ENCODE measurements at places on chromosomes 2 and 18.

GRCh38 chr2:35081001-35081621 is 1274.5 kb upstream of the CRIM1 start:
- no peak for DNase-seq

DNA sequence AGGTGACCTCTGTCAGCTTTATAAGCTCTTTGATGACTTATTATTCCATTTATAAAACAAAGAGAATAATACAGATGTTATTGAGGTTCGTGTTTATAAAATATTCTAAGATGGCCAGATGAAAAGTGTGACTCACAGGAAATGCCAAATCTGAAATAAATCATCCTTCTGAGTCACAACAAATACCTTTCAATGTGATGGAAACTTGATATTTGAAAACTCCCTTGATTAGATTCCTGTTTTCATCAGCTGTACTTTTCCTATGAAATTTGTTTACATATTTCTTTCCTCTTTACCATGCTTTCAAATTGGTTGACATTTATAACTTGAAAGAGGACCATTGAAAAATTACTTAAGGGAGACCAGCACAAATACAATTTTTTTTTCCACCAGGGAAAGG is 30.6 kb upstream of the PPP1R1C start:
- DNase-seq, result no peak

DNA sequence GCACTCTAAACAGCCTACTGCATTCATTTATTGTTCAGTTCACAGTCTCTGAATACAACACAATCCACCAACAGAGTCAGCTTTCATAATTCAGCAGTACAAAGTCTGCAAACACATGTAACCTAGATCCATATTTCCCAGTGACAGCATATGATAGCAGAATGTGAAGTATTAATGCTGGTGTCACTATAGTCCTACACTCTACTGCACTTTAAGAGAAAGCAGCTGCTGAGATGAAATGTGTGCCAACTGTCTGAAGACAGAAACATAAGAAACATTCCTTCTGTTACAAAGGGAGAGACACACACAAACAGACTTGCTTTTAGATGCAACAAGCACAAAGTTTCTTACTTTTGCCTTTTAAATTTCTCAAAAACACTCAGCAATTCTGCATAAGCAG is 441.8 kb downstream of the ZEB2 start:
- no peak for DNase-seq

DNA sequence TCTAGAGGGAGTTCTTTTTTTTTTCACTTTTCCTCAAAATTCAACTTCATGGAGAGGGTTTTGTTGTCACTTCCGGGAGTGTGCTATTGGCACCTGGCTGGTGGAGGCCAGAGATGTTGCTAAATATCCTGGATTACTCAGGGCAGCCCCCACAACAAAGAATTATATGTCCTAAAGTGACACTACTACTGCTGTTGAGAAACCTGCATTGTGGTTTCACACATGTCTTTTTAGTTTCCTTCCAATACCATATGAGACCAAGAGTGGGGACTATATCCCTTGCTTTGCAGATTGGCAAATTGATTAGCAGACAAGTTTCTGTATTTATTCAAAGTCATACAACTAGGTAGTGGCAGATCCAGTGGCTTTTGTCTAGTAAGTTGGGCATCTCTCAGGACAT is 826.8 kb downstream of the TRIB2 start:
- DNase-seq, result no peak

GRCh38 chr18:49742316-49743116 is 70.8 kb downstream of the ACAA2 start:
- no peak for DNase-seq

DNA sequence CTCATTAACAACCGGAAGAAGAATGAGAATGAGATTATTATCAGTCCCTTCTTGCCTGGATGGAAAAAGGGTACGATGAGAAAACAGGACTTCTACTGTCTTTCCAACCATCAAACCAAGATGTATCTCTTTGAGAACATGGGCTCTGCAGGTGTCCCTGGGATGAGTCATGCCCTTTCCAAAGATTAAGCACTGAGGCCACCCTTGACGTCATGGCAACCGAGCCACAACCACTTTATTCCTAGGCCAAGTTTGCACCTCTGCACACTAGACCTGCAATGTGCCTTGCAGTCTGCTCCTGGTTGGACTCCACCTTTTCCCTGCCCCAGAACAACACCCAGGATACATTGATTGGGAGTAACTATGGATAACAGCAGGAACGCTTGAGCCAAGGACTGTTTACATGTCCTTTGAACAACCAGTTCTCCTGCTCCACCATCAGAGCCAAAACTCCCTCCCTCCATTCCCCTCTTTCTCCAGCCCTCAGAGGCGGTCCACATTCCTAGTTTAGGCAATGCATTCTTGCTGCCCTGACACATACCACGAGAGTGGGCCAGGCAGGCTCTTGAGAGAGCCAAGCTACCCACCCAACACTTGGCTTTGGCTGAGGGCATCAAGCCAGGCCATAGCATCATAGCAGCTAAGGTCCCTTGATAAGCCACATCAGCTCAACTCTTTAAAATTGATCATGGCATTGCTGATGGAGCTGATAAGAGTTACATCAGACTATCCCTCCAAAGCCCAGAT is 310.7 kb downstream of the TNS1 start:
- DNase-seq, result no peak

GRCh38 chr2:40511661-40512213 is 59.8 kb upstream of the SLC8A1 start:
- DNase-seq, result no peak

GRCh38 chr18:55489034-55489986 is 98.7 kb downstream of the TCF4 start:
- DNase-seq, result no peak

DNA sequence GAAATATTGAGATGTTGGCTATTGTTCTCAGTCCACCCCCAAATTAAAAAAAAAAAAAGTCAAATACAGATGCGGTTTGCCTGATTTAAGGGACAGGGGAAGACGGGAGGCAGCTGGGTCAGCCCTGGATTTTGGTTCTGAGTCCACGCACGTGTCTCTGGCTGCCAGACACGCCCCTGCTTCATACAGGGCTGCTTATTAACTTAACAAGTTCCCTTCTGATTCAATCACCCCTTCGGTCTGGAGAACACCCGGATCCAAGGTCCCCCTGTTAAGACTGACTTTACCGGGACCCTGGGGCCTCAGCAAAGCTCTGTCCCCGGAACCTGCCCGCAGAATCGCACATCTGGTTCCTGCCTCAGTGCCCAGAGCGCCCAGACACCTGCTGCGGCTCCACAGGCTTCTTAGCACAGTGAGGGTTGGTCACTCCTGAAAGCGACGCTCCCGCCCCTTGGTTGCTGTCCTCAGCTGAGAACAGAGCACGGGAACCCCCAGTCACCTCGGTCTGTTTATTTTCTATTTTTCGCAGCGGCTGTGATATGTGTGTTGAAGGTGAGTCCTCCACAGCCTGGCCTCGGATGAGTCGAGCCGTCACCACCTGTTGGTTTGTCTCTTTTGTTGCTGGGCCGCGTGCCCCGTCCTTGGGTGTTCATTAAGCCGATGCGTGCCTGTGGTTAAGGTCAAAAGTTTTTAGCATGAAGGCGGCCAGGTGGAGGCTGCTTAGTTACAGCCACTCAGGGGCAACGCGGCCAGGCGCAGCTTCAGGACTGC is 57.2 kb downstream of the RTP5 start:
- DNase-seq, result peak; percentile 25

DNA sequence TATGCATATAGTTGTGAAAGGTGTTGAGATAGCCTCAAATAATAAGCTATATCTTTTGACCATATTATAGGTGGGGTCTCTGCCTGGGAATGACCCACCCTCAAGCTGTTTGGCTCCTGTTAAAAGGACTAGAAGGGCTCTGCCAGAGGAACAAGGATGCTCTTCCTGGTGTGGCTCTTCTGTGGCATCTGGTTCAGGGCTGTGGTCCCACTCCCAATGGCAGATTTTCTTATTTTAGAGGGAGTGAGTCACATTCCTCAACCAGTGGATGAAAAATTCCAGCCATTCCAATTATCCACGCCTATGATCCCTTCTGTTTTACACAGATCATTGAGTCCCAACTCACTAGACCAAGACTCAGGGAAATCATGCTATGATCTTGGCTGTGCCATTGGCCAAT is 119.9 kb downstream of the PARD3B start:
- no peak for DNase-seq

GRCh38 chr2:134245340-134245984 is 8.4 kb upstream of the MGAT5 start:
- DNase-seq, result peak; percentile 76

GRCh38 chr2:28053597-28053996 is 163.1 kb downstream of the BABAM2 start:
- no peak for DNase-seq

DNA sequence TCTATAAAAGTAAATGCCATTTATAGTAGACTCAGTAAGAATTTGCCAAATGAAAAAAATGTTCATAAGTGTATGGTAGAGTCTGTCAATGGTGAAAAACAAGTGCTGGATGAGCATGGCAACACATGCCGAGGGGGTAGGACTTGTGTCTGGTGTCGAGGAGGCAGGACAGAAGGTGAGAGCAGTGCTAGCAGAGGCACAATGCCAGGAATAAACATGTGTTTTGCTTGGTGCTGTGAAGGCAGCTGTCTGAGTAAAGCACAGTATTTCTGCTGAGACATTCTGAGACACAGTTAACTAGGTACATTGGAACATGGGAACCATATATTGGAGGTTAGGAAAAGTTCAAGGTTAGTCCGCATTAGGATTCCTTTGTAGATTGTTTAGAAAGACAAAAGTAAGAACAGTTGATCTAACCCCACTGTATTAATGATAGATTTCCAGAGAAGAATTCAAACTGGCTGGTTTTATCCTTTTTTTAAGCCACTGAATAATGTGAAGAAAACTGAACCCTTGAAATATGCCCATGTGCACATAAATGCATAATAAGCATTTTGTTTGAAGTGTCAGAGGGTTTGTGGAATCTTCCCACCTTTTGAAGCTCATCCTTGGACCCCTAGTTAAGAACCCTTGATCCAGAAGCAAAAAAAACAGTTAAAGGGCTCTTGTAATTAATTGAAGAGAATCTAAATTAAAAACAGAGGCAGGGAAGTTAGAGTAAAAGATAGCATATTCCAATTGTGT is 7.1 kb downstream of the RBM45 start:
- no peak for DNase-seq

- DNase-seq, result no peak
These were observed 78.2 kb downstream of the KCTD1 start for GRCh38 chr18:26470011-26470637.

DNA sequence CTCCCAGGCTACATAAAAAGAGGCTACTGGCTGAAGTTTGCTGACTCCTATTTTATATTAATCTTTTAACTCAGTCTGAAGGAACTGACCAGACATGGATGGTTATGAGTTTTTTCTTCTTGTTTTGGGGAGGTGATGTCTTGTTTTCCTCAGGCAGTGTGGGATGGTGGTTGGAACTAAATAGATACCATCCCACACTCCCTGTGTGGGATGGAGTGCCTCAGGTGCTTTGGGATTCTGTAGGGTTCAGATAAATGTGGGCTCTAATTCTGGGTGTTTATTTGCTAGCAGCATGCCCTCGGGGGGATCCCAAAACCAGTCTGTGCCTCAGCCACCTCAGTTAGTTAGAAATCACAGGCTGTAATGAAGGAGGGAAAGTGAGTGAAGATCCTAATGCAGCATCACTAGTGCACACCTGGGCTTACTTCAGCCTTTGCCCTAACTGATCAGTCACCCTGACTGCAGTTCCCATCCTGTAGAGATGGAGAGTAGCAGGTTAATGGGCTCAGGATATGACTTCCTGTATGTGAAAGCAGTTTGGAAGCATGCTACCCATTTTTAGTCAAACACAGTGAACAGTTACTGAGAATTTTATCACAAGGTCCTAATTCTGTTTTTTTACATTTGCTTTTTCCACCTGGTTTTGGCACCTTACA is 132.2 kb downstream of the SPTBN1 start:
- no peak for DNase-seq

GRCh38 chr2:239920693-239921365 is 104.3 kb downstream of the NDUFA10 start:
- peak; percentile 8 for DNase-seq

DNA sequence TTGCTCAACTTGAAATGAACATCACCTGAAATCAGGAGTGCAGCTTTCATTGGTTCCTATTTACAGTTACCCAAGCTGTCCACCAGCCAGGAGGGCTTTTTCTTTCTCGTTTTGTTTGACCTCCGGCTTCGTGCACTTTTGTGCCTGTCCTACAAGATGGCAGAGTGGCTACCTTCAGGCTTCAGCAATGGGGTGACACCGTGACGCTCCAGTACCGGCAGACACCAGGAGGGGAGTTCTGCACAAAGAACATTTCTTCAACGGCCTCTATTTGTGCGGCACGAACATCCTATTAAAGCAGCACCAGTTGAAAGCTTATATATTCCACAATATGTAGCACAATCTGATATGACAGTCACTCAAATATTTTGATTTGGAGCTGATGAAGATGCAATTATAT is 18.3 kb downstream of the RNASEH1 start:
- no peak for DNase-seq

GRCh38 chr18:80258640-80259039 is 11.3 kb upstream of the PARD6G start:
- DNase-seq, result no peak

GRCh38 chr2:39377226-39377939 is 59.7 kb downstream of the MAP4K3 start:
- DNase-seq, result no peak

DNA sequence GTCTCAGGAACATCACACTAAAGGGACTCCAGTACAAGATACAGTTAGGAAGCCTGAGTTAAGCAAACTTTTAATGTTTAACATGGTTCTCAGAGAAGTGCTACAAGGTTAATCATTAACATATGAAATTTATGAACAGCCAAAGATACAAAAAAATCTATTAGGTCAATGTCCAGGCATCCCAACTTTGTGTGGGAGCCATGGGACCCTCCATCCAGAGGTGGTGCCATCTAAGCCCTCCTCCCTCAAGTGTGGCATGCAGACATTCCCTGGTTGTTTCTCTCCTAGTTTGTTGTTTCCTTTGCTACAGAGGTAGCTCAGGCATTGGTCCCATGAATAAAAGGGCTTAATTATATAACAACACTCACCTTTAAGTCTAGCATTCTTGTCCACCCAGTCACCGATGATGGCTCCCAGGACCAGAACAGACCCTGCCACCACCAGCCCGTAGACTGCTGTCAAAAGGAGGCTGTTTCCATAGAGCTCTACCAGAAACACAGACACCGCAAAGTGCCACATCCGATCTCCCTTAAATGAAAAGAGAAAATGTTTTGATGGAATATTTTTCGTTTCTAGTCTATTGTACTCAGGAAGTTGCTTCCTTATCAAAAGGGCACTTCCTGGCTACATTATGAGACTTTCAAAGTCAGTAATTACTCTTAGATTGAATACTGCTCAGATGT is 5.7 kb downstream of the SLC40A1 start:
- no peak for DNase-seq

- peak; percentile 5 for DNase-seq
These were observed 186.5 kb upstream of the HS6ST1 start for GRCh38 chr2:128505150-128505490.

- no peak for DNase-seq
These were observed 179.3 kb downstream of the TMEM18 start for GRCh38 chr2:497770-498492.

- DNase-seq, result peak; percentile 64
These were observed 601.6 kb downstream of the CPS1 start for GRCh38 chr2:211157856-211158463.

GRCh38 chr2:47006374-47007222 is 91.0 kb upstream of the MCFD2 start:
- no peak for DNase-seq

- DNase-seq, result no peak
These were observed 244.1 kb downstream of the LPIN1 start for GRCh38 chr2:11990576-11990975.
